ENCODE measurements at places on chromosomes 5 and 9.

DNA sequence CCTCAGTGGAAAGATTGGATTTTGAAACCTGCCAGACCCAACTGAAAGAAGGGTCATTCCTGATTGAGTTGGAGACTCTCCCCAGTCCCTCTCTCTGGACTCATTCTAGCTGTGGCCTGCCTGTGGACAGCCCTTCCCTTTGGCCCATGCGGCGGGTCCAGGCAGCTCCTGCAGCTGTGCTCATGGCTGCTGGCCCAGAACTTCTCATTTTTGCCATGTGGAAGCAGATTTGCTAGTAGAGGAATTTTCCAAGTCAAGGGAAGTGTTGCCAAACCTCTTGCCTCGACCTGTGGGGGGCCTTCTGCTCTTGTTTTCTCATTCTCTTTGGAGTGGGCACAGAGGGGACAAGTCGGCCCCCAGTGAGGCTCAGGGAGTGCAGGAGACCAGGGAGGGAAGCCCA is 89.2 kb downstream of the ANKRD33B start:
- no peak for DNase-seq

GRCh38 chr5:6508931-6509330 is 60.3 kb downstream of the UBE2QL1 start:
- DNase-seq = no peak

DNA sequence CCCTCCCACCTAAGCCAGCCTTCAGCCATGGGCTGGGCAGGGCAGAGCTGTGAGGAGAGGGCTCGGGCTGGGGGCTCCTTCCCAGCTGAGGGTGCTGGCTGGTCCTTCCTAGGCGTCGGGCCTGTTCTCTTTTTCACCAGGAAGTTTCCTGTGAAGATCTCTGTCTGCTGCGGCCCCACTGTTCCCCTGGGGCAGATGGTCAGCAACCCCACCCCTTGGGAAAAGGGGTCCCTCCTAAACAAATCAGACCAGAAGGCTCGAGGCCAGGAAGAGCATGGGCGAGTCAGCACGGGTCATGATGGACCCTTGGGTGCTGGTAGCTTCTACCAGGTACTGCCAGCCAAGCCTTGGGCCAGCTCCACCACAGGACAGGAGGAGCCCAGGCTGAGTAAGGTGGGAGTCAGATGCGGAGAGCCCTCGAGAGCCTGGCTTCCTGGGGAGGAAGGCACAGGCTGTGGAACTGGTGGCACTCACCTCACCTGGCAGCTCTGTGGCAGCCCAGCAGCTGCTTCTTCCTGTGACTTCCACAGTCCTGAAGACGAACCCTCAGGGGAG is 3.5 kb downstream of the CACNA1B start:
- DNase-seq = no peak

- no peak for DNase-seq
These were observed 24.5 kb downstream of the CCDC125 start for GRCh38 chr5:69308046-69308553.

- no peak for DNase-seq
These were observed 130.9 kb downstream of the CCDC192 start for GRCh38 chr5:127834094-127834531.

GRCh38 chr9:90838581-90839154 is 37.0 kb downstream of the SYK start:
- DNase-seq = no peak
